ENCODE measurements at places on chromosomes 13 and 19.
A peak's percentile ranks its signal among the peaks of the same experiment; 100 is the strongest.

DNA sequence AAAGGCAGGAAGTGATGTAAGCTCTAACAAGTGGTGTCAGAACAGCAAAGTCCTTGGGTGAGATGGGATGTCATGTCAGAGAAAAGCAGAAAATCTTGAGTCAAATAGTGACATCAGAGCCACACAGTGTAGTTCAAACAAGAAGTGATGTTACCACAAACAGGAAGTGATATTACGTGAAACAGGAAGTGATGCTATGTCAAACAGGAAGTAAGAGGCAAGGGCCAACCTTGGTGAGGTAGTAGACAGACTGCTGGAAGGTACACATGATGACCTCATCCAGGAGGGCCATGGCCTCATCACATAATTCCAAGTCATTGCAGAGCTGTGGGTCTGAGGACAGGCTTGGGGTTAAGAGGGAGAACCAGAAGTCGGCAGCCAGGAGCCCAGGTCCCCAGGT lies 7.0 kb upstream of the MAMSTR start:
- no peak for DNase-seq

DNA sequence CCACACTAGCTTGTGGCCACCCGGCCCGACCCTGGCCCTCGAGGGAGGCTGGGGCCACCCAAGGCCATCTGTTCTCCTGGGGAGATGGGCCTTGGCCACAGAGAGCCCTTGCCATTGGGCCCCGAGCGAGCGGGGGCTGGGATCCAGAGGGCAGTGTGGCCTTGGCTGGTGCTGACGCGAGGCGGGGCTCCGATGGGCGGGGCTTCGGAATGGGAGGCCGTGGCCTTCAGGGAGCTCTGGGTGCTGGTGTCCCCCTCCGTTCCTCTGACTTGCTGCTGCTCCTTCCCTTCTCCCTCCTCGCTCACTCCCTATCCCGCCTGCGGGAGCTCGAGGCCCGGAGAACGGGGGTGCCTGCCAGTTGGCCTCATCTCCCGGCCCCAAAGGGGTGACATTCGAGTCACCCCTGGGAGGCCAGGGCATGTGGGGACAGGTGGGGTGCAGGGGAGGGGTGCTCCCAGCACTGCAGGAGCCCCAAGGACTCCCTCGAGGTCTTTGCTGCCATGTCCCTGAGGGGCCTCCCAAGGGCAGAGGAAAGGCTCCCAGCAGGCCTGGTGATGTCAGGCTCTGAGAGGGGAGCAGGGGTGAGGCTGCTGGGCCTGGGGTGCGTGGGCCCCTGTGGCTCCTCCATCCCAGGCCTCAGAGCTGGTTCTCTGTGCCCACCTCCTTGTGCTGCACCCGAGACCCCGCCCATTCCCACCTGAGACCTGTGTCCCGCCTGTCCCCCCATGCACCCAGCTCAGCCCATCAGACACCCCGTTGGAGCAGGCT lies 4.2 kb downstream of the NCLN start:
- DNase-seq = no peak

- DNase-seq = no peak
Measured at GRCh38 chr19:32858155-32858554, 11.4 kb downstream of the SLC7A9 start.

GRCh38 chr19:42123765-42124164 lies 8.5 kb downstream of the POU2F2 start:
- DNase-seq = no peak

DNA sequence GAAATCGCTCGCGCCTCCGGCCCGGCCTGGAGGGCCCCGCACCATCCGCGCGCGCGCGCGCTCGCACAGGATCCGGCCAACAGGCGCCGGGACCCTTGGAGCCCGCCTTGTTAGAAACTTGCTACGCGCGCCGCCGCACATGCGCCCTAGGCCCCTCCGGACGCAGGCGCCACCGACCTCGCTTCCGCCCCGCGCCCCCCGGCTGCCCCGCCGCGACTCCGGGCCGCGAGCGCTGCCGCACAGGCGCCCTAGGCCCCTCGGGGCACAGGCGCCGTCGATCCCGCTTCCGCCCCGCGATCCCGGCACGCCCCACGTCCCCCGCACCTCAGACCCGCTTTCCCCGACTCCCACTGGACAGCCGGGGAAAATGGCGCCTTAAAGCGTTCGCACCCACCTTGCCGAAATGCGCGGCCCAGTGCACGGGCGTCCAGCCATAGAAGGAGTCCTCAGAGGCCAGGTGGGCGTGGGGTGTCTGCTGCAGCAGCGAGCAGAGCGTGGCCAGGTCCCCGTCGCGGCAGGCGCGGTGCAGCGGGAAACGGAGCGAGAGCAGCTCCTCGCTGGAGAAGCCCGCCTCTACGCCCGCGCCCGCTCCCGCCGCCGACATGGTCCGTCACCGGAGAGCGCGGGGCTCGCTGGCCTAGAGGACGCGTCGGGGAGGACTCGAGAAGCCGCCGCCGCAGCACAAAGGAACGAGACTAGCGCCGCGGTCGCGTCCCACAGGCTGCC lies 375 bp downstream of the ANKRD10 start:
- DNase-seq = no peak

DNA sequence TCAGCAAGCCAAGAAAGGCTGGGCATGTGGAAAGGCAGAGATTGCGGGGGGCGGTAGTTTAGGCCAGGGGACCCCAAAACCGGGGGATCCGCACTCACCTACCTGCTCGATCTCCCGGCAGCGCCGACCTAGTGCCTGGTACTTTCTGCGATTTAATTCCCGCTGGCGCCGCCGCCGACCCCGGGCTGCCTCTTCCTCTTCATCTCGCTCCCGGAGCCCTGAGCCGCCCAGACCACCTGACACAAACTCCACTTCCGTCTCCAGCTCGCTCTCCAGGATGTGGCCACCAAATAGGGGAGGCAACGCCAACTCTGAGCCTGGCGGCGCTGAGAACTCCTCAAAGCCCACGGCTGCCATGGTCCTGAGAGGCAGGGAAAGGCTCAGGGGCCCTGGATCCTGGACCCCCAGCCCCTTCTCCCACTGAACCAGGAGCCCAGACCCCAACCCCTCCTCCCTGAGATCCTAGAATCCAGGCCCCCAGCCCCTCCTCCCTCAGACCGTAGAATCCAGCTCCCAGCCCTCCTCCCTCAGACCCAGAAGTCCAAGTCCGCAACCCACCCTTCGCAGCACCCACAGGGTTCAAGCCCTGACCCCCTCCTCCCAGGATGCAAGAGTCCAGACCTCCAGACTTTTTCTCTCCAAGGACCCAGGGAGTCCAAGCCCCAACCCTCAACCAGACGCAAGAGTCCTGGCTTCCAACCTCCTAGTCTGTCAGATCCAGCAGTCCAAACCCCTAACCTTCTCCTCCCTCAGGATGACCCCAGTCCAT lies 933 bp downstream of the TFPT start:
- peak; percentile 49 for DNase-seq

GRCh38 chr19:46388311-46389095 lies 24.9 kb downstream of the CCDC8 start:
- DNase-seq = no peak

GRCh38 chr13:66212511-66212910 lies 1017.6 kb downstream of the PCDH9 start:
- DNase-seq = no peak

- DNase-seq = peak; percentile 33
Measured at GRCh38 chr13:102847272-102848234, 1.7 kb downstream of the ERCC5 start.

DNA sequence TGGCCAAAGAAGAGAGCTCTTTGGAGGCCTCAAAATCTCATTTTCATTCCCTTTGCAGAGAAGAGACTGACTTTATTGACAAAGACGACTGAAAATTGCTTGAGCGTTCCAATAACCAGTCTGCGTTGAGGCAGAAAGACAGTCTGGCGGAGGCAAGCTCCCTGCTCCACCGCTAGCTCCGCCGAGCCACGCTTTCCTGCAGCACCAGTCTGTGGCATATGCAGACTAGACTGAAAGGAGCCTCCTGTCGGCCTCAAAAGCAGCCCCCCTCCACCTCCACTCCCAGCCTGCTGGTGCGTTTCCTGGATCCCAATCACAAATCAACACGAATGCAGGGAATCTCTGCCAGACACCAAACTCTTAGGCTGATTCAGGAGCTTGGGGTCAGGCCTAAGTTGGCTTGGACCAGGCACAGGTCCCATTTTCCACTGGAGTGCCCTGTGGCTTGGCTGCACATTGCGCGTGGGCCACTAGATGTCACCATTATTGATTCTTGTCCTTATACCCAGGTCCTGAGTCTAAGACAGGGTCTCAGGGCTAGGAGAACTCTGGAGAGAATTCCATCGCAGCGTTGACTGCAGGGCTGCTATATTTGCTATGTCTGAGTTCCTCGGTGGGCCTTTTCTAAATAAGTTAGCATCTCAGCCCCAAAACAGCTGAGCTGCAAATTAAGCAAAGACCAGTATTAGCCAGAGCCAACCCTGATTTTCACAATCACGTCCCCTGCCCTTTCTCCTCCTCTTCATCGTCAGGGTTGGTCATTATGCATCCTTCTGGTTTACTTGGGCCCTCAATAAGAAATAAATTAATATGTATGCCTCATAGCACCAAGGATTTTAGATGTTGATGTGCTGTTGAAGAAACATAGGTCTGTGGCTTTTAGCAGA lies 5.2 kb upstream of the ZNF507 start:
- peak; percentile 28 for DNase-seq

GRCh38 chr13:46168783-46169182 lies 13.2 kb downstream of the LCP1 start:
- no peak for DNase-seq

DNA sequence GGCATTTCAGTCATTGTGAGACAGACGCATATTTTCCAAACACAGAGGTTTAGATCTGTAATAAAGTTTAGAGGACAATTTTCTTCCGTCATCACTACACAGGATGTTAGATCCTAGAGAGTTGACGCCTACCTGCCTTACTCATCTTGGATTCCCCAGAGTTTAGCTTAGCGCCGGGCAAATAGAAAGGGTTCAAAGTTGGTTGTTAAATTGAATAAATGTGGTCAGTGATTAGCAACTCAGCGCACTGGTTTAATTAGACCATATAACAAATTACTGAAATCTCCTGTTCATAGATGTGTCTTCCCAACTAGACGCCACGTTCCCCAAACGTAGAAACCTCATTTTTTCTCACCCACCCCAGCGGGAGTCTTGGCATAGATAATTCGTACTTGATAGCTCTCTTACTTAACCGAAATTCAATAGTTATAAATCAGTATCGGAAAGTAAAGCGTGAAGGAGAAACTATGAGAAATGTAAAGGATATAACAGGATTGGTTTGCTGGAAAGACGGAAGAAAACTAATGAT lies 726 bp upstream of the UFM1 start:
- peak; percentile 43 for DNase-seq

DNA sequence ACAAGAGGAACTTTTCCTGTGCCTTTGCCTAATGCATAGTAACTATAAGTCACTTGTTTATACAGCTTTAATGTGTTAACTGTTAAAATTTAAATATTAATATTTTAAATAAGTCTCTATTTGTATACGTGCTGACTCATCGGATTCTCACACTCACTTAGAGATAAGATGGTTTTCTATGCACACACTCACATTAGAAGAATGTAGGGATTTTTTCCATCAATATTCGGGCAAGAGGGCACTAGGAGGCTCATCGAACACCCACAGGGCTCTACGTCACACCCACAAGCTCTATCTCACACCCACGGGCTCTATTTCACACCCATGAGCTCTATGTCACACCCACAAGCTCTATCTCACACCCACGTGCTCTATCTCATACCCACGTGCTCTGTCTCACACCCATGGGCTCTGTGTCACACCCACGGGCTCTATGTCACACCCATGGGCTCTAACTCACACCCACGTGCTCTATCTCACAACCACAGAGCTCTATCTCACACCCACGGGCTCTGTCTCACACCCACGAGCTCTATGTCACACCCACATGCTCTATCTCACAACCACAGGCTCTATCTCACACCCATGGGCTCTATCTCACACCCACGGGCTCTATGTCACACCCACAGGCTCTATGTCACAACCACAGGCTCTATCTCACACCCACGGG lies 73.4 kb downstream of the COL4A2 start:
- DNase-seq = no peak

DNA sequence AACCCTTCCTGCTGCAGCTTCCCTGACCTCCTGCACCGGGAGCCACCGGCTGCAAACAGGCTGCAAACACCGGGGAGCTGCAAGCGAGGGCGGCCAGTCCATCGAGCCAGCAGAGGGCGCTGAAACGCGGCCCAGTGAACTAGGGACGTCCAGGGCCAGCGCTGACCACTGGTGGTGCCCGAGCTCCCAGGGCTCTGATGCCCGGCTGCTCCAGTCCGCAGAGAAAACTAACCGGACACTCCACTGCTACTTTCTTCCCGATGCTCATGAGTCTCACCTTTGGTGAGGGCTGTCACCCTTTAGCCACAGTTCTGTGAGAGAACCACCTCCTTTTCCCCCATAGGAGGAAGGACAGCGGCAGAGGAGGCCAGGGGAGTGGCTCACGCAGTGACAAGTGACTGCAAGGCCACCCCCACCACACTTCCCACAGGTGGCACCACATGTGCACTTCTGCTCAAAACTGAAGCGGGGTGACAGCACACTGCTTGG lies 82.8 kb upstream of the MTIF3 start:
- peak; percentile 67 for DNase-seq

DNA sequence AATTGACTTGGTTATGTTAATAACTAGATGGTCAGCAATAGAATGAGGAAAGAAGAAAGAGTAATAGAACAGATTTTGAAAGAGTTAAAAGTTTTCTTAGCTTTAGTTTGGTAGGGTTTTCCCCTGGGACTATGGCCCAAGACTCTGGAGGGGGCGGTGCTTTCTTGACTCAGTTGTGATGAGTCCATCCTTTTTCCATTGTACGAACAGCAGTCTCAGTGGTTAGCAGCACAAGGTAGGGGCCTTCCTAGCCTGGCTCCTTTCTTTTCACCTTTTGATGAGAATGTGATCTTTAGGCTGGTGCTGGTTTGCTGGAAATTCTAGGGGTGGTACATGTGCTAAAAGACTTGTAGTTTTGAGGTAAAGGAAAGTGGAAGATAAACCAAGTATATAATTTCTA lies 38.8 kb downstream of the ZNF506 start:
- DNase-seq = no peak

DNA sequence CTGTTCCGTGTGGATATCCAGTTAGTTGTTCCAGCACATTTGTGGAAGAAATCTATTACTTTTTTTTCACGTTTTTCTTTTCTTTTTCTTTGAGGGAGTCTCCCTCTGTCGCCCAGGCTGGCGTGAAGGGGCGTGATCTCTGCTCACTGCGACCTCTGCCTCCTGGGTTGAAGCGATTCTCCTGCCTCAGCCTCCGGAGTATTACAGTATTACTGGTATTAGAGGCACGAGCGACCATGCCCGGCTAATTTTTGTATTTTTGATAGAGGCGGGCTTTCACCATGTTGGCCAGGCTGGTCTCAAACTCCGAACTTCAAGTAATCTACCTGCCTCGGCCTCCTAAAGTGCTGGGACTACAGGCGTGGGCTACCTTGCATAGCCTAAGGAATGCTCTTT lies 43.6 kb downstream of the ZNF611 start:
- no peak for DNase-seq

DNA sequence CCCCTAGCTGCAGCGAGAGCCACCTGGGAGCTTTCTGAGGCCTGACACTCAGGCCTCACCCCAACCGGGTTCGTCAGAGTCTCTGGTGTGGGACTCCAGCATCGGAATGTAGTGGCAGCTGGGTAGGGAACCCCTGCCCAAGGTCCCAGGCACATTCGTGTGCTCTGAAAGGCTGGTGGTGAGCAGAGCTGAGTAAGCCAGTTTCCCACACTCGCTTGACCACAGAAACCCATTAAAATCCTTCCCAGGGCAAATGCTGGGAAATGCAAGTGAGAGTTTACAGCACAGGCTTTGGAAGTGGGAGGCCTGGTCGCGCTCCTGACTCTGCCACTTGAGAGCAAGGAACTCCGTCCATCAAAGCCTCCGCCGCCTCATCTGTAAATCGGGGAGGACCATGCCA lies 4.2 kb downstream of the TRAPPC6A start:
- DNase-seq = peak; percentile 26

- DNase-seq = no peak
Measured at GRCh38 chr13:20141238-20142022, 19.4 kb downstream of the GJA3 start.

GRCh38 chr13:20512042-20512683 lies 13.5 kb downstream of the CRYL1 start:
- DNase-seq = no peak
